Bronchus fibroblast of lung (primary cell): ENCODE measurements at places on chromosomes 11 and 22. TPM values are rescaled to one million over a fixed set of nuclear protein-coding genes. Genes with fewer than 3 reads are reported as not detected.

Gene MICALL1
- 23.3 and 26.2 TPM in 2 replicates for total RNA-seq

Gene HSPB2
- 0.59 TPM in 1 of 2 replicates, not detected in the other for total RNA-seq

Gene BAIAP2L2
- total RNA-seq: 0.17 and 0.59 TPM in 2 replicates

Gene TMEM123
- total RNA-seq: 88.6 and 93.5 TPM in 2 replicates

Gene MOV10L1
- 0.67 and 1.6 TPM in 2 replicates for total RNA-seq
